ENCODE measurements at places on chromosomes 6 and 20.

- no peak for DNase-seq
Observed at GRCh38 chr20:56995635-56996075, 270.8 kb downstream of the BMP7 start.

DNA sequence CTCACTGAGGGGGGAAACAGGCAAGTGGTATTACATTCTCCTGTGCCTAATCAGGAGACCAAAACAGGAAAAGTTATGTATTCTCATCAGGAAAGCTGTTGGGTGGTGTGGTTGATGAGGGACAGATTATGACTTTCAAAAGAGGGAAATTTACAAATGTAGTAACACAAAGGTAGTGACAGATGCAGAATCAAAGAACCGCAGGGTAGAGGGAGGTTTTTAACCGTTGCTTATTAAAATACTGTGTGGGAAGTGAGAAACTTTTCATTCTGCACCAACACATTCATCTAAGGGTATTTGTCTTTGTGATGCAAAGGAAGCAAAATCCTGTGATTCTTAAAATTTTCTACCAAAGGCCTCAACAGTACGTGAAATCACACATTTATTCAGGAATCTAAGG lies 288.2 kb upstream of the MAN1A1 start:
- DNase-seq: no peak

DNA sequence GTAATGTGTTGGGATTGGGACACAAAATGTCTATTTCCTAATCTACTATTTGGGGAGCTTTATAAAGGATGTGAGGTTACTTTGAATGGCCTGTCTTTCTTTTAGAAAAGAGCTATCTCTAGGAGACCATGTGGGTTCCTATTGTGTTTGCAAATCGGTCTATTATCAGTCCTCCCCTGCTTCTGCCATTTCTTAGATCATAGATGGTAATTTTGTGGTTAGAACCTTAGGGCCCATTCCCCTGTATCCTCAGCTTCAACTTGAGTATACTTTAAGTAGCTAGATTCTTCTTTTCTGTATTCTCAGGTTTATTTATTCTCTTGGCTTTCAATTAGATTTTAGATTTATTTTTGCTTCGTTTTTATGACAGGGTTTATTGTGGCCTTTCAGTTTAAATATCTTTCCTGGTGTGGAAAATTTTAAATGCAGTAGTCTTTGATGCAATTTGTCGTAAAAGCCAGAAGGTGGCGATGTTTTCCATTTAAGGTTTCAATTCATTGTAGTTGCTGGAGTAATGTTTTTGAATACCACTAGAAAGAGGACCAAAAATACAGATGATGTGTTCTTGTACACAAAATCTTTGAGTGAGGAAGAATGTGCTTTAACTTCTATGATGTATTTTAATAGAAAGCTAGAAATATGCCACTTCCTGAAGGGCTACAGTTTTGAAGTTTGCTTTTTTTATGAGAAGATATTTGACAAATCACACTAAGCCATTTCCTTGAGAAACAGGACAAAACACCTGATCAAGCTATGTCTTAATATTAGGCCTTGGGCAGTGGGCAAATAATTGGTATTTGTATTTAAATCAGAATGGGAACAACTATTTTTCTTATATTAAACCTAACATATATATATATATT lies 20.3 kb downstream of the TBPL1 start:
- no peak for DNase-seq

- DNase-seq: peak; percentile 49
Observed at GRCh38 chr6:26304797-26305640, 60.0 kb upstream of the BTN3A2 start.

GRCh38 chr6:19180348-19181072 lies 656.7 kb upstream of the ID4 start:
- DNase-seq: no peak

GRCh38 chr6:78062993-78063392 lies 410.2 kb downstream of the MEI4 start:
- no peak for DNase-seq
